ENCODE measurements at places on chromosomes 13 and 19. TPM values are rescaled to one million over a fixed set of nuclear protein-coding genes. Genes with fewer than 3 reads are reported as not detected.
A peak's percentile ranks its signal among the peaks of the same experiment; 100 is the strongest.

DNA sequence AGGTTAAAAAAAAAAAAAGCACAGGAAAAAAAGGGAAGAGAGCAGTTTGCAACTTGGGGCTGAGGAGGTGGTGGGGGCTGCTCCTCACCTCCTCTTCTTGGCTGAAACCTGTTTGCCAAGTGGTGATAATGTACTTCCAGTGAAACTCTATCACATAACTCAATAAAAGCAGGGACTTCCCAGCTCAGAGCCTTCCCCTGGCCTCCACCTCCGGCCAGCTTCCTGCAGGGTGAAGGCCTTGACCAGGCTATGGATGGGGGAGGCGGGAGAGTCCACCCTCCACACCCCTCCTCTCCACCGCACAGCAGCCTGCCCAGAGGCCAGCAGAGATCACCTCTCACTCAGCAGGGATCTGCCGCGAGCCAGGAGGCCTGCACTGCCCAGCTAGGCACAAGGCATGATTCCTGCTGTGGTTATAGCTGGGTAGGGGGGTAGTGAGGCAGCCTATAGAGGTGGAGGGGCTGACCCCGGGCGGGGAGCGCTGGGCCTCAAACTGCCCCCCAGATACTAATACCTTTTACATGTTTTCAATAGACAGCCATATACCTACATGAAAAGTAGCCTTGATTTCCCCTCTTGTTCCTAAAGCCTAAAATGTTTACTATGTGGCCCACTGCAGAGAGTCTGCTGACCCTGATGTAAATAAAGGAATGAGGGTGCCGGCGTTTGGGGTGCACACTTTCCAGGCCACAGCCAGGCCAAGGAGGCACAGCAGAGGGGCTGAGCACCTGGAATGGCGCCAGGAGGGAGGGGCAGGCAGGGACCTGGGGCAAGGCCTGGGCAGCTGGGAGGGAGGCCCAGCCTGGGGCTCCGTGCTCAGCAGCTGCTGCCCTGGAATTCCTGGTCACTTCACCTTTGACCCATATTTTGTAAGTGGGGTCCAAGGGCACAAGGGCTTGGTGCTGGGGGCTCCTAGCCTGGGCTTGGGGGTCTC is 10.3 kb downstream of the ZNF787 start:
- DNase-seq: no peak

- peak; percentile 59 for DNase-seq
Observed at GRCh38 chr19:30011051-30011578, 69.1 kb downstream of the URI1 start.

The IRF2BP1 gene
- total RNA-seq: 36.0 TPM

DNA sequence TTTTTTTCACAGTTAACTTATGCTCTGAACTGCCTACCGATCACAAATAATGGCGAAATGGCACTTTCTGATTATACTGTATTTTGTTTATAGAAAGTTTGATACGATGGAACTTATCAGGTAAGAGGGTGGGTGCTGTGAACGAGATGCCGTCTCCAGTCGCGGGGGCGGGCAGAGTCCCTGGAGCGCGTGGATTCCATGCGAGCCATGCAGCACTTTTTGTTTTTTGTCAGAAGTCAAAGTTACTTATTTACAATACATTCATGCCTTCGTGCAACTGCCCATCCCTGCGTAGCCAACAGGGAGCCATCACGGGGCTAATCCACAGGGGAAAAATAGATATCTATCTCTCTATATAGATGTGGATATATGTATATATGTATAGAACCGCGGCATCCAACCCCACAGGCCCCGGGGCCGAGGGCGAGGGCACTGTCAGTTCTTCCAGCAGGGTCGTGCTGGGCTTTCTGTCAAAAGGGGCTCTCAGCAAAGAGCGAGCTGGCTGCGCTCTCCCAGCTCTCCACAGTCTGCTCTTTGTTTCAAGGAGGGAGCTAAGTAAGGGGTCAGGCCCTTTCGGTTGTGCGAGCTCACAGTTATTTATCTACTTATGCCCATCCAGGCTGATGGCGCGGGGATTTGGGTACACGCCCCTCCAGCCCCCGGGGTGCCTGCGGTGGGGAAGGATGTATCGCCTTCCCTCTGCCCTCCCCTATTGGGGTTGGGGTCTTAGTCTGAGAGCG is 3.4 kb downstream of the SLITRK1 start:
- peak; percentile 67 for DNase-seq

DNA sequence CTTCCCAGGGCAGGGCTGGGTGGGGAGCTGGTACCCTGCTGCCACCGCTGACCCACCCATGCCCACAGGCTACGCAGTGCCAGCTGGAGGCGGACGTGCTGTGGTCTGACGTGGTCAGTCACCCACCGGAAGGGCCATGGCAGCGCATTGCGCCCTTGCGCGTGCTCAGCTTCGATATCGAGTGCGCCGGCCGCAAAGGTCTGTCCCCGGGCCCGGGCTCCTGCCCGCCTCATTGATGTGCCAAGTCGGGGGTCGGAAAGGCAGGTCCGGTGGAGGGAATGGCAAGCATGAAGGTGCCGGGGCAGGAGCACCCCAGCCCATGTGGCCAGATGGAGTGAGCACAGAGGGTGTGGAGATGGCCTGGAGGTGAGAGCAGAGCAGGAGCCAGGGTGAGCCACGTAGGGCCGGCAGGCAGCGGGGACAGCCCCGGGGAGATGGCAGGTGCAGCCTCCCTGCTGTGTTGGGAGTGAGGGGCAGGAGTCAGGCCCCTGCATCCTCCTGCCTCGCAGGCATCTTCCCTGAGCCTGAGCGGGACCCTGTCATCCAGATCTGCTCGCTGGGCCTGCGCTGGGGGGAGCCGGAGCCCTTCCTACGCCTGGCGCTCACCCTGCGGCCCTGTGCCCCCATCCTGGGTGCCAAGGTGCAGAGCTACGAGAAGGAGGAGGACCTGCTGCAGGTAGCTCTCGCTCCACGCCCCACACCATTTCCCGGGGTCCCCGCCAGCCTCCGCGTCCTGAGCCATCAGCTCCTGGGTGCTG is 16.0 kb upstream of the SPIB start:
- DNase-seq: no peak

The ADGRL1 gene
- total RNA-seq: 100 TPM

- no peak for DNase-seq
Observed at GRCh38 chr13:32036126-32036695, 4.6 kb downstream of the FRY start.

DNA sequence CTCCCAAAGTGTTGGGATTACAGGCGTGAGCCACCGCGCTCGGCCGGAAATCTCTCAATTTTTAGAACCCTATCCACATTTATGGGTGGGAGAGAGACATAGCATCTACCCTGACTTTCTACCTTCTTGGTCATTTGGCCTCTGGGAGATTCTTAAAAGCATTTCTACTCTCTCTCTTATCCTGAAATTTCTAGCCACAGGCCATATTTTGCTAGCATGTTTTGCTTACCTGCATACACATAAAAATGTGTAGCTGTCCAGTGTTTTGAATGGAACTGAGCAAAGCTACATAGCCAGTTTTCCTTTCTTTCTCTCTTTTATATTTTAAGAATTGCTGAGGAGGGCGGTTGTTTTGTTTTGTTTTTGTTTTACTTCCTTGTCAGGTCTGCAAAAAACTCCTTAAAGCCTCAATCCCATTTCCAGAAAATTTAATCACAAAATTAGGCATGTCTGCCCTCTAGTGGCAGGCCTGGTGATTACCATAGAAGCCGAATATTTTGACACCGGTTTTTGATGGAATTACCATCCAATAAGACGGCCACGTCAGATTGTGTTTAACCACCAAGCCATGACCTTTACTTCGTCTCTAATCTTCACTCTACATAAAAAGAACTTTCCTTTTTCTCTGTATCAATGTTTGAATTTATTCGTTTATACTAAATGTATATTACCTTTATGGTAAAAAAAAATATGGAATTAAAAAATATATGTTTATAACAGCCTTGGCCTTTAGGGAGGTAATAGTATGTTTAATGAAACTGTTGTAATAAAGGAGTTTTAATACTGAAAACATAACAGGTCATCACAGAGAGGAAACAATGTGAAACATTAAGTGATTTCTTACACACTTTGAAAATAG is 34.4 kb upstream of the OXGR1 start:
- DNase-seq: peak; percentile 67

DNA sequence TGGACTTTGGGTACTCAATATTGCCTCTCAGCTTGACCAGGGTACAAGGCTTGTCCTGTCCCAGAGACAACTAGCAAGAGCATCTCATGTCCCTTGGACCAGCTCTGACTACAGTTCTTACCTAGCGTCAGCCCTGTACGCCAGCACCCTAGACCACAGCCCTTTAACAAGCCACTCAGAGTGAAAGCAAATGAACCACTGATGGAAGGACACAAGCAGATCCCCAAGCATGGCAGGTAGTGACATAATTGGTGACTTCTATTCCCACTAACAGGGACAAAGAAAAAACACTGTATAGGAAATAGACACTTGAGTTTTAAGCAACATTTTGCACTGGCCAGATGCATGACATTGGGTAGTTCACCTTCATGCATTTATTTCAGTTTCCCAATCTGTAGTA is 8.8 kb upstream of the LRCH1 start:
- no peak for DNase-seq

DNA sequence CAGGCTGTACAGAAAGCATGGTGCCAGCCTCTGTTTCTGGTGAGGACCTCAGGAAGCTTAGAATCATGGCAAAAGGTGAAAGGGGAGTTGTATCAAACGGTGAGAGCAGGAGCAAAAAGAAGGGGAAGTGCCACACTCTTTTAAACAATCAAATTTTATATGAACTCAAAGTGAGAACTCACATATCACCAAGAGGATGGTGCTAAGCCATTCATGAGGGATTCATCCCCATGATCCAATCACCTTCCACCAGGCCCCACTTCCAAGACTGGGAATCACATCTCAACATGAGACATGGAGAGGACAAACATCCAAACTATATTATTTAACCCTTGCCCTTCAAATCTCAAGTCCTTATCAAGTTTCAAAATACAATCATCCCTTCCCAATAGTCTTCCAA is 836.7 kb downstream of the SLITRK5 start:
- no peak for DNase-seq

GRCh38 chr13:44165221-44165888 is 208.3 kb upstream of the SERP2 start:
- no peak for DNase-seq

DNA sequence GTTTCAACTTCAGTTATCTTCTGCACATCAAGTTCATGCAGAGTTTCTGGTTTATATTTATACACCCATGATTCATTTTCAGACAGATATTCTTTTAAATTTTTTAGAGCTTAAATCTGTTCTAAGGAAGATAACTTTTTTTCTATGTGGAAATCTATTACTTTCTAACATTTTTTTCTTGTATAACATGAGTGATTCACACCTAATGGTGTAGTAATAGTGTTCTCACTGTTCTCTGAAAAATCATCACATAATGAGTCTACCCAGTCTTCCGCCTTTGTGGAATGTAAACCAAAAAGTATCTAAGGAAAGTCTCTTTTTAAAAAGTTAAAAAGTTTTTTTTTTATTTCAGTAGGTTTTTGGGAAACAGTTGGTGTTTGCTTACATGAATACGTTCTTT is 70.8 kb downstream of the FNDC3A start:
- no peak for DNase-seq

DNA sequence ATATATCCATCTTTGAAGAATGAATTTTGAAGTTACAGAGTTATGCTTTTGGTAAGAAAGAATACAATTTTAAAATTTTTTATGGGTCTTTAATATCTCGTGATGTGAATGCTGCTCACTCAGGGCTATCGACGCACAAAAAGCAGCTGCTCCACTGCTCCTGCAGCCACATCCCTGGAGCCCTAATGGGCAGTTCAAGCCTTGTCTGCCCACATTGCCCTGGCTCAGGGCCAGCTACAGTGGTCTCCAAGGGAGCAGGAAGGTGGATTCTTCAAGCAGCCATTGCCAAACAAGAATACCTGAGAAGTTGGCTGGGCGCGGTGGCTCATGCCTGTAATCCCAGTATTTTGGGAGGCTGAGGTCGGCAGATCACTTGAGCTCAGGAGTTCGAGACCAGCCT is 85.8 kb downstream of the IPO5 start:
- DNase-seq: no peak

GRCh38 chr13:22018076-22018835 is 347.4 kb downstream of the FGF9 start:
- DNase-seq: no peak

DNA sequence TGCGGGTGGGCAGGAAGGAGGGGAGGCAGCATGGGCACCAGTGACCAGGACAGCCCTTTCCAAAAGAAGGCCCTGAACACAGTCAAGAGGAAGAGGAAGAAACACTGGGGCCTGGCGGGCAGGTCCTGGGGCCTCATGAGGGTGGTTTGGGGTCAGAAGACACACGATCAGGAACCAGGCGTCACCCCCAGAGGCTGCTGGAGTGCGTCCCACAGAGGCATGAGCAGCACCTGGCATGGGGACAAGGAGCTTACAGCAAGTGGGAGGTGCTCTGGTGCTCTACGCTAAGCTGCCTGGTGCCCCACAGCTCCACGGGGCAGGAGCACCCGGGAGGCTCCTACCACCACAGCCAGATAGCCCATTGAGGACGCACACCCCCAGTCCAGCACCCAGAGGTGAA is 20.0 kb downstream of the ELL start:
- DNase-seq: no peak

The SPACA4 gene
- total RNA-seq: not detected

- DNase-seq: no peak
Observed at GRCh38 chr13:80237646-80238045, 103.3 kb downstream of the SPRY2 start.

DNA sequence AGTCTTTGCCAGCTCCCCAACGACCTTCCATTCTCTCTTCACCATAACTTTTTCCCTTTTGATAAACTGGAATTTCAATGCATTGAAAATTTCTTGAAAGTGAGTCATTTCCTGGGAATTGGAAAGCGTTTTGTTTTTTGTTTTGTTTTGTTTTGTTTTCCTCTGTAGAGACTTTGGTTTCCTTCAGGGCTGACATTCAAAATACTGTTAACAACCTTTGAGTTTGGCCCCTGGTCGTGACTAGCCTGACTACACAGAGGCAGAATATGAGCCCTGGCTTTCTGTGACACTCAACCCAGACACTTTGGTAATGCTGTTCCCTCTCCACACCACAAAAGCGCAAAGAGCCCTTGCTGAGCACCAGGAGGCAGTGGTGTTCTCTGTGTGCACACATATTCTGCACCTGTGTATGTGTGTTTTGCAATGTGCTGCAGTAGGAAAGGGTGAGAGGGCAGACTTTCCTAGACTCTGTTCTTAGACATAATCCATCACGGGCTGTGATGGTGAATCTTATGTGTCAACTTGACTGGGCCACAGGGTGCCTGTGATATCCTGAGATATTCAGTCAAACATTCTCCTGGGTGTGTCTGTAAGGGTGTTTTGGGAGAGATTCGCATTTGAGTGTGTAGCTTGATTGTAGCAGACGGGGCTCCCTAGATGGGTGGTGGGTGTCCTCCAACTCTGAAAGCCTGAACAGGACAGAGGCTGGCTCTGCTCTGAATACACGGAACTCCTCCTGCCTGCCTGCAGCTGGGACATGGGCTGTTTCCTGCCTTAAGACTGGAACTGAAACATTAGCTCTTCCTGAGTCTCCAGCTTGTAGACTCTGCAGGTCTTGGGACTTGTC is 29.5 kb upstream of the ANKRD10 start:
- peak; percentile 60 for DNase-seq

The ZNF304 gene
- 12.4 TPM for total RNA-seq

The ANKRD24 gene
- 18.0 TPM for total RNA-seq

DNA sequence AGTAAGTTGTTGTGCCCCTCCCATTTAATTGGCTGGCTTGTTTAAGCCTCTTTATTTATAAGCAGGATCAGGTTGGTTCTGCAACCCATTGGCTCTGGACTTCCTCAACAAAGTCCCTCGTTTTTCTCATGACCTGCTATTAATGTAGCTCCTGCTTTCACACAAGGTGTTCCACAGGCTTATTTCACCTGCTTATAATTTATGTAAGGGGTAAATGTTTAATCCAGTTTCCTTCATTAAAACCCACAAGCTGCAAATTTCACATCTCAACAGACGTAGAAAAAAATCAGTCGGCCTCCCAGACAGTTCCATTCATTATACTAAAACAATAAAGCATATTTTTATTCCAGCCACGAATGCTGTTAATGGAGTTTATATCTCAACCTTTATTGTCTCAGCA is 86.1 kb downstream of the TBC1D4 start:
- DNase-seq: no peak
